Fibroblast of mammary gland (primary cell): ENCODE measurements at places on chromosomes 3 and 15.

GRCh38 chr3:164452707-164453106, 625.6 kb downstream of the SI start:
- peak; percentile 39 for DNase-seq

- no peak for DNase-seq
Measured at GRCh38 chr3:26102376-26102775, 312.5 kb downstream of the OXSM start.

DNA sequence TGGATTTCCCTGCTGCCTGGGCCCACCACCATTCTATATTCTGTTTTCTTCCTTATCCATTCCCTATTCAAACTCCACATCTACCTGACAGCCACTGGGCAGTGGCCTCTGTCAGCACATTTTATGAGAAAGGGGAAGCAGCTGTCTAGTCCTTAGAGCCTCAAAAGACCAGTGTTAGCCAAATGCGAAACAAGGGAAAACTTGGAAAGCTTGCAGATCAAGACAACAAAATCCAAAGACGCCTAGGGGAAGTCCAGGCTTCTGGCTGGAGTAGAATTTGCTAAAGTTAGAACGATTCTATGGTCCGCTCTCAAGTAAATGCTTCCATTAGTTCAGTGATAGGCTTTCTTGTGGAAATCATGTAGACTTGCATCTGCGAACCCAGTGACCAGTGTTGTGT, 39.4 kb upstream of the CHST2 start:
- no peak for DNase-seq

DNA sequence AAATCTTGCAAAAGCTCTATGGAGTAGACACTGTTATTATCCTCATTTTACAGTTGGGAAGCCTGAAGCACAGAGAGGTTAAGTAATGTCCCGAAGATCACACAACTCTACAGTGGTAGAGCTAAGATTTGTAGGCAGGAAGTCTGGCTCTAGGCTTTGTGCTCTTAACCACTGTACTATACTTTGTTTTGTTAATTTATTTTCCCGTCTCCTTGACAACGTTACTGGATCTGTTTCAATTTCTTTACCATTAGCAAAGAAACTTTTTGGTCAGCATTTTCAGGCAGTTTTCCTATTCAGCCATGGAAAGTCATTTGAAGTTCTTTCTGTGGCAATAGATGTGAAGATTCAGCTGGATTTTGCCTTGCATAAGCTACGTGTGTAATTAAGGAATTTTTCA, 51.7 kb downstream of the OTOL1 start:
- no peak for DNase-seq

DNA sequence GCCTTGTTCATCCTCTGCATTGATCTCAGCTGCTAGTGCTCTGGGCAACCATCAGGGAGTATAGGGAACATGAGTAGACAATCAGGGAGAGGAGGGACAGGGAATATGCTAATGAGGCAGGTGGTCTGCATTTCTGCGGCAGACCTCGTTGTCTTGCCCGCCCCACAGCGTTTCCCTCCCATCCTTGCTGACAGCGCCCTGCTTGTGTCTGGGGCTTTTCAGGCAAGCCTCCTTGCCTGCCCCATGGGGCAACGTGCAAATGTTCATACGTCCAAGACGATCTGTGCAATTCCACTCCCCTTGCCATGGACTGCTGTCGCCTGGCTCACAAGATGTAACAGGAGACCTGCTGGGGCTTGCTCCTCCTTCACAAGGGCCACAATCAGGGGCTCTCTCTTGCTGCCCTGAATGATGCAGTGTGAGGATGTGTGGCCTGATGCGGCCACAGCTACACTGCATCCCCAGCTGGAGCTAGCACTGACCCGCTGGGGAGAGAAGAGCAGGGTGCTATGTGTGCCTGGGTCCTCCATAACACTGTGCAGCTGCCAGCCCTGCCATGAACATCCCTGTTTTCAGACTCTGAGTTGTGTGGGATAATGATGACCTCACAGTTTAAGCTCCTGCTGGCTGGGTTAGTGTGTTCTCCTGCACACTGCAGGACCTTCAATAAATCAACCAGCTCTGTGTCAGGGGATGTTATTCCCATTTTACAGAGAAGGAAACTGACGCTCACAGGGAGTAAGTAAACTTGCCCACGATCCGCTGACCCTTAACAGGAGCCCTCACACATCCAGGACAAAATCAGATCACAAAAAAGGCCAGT, 211.3 kb downstream of the KLF13 start:
- no peak for DNase-seq

DNA sequence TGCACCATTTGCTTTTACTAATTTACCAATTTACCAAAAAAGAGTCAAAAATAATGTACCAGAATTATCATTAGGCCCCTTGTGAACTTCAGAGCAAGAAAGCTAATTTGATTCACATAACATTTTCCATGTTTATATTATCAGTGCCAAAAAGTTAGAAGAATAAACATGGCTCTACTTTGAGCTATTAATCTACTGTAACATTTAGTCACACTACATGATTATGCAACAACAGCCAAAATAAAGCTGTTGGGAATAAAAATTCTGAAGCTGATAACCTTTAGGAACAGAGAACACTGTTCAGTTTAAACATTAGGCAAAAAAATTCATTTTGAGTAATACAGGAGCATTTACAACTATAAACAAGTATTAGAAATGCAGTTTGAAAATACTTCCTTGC, 63.6 kb downstream of the PROS1 start:
- peak; percentile 30 for DNase-seq

GRCh38 chr15:40695469-40695890, 506 bp downstream of the RAD51 start:
- DNase-seq: peak; percentile 20

- DNase-seq: no peak
Measured at GRCh38 chr15:94059013-94059587, 172.3 kb upstream of the MCTP2 start.

DNA sequence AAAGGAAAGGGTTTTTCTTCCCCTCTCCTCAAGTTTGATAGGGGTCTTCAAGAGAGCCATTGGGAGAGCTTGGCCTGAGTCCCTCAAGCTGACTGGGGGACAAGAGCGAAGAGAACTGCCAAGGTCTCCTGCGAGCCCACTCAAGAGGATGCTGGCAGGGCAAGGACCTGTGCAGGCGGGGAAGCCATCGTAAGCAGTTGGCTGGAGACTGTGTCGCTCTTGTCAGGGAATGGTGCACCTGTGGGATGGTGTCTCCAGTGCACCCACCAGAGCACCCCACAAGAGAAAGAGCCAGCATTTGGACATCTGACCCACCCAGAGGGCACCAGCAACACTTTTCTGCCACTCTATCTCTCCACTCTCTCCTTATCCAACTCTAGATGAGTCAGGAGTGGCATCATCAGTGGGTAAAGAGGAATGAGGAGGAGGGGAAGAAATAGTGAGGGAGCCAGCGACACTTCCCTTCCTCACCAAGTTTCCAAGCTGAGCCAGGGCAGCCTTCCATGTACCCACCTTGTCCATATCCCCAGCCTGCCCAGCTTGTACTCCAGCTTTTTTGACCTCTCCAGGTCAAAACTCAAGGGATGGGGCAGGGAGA, 13.6 kb upstream of the XIRP1 start:
- DNase-seq: no peak

- peak; percentile 68 for DNase-seq
Measured at GRCh38 chr3:16455001-16455400, 58.5 kb downstream of the RFTN1 start.

- no peak for DNase-seq
Measured at GRCh38 chr3:111913163-111913763, 54.2 kb downstream of the PHLDB2 start.
